ENCODE measurements at places on chromosomes 13 and 19. TPM values are rescaled to one million over a fixed set of nuclear protein-coding genes. Genes with fewer than 3 reads are reported as not detected.

The ZNF653 gene
- total RNA-seq, result 10.2 TPM

The SHFL gene
- total RNA-seq, result 10.8 TPM

The PKN1 gene
- total RNA-seq, result 94.8 TPM

The PSG11 gene
- total RNA-seq, result 43.9 TPM

The GPC5 gene
- 3.4 TPM for total RNA-seq

The PLIN3 gene
- 231 TPM for total RNA-seq

The NEK3 gene
- 22.5 TPM for total RNA-seq

The C19orf85 gene
- total RNA-seq, result not detected

The FAM216B gene
- not detected for total RNA-seq

The SYNE4 gene
- 0.37 TPM for total RNA-seq

The ZNF382 gene
- total RNA-seq, result 5.7 TPM

The COX7A1 gene
- total RNA-seq, result not detected

The TRPC4 gene
- not detected for total RNA-seq

The KLK3 gene
- not detected for total RNA-seq

The CRLF1 gene
- 169 TPM for total RNA-seq

The SKA3 gene
- total RNA-seq, result 21.1 TPM

The SHC2 gene
- 14.3 TPM for total RNA-seq

The KRTDAP gene
- total RNA-seq, result not detected

The GPR180 gene
- 7.9 TPM for total RNA-seq

The ZNF625 gene
- total RNA-seq, result 8.8 TPM

The A1BG gene
- 64.2 TPM for total RNA-seq

The ATCAY gene
- total RNA-seq, result 0.44 TPM

The WASF3 gene
- 5.7 TPM for total RNA-seq

The USHBP1 gene
- 4.9 TPM for total RNA-seq

The KANK2 gene
- 122 TPM for total RNA-seq

The PCDH17 gene
- total RNA-seq, result not detected

The SLITRK6 gene
- total RNA-seq, result not detected

The MUC16 gene
- not detected for total RNA-seq

The ARGLU1 gene
- 83.7 TPM for total RNA-seq

The PLIN5 gene
- total RNA-seq, result 3.5 TPM

The IQCN gene
- 0.37 TPM for total RNA-seq

The TNFSF13B gene
- total RNA-seq, result not detected

The SIGLEC5 gene
- not detected for total RNA-seq

The KLK14 gene
- total RNA-seq, result not detected

The ZNF575 gene
- total RNA-seq, result not detected

All from G401 (cell line).